ENCODE measurements at places on chromosomes 7 and 10.
A peak's percentile ranks its signal among the peaks of the same experiment; 100 is the strongest.

GRCh38 chr7:112414855-112415490, 35.3 kb upstream of the IFRD1 start:
- DNase-seq = no peak

- DNase-seq = no peak
Observed at GRCh38 chr10:51918440-51918839, 219.0 kb upstream of the CSTF2T start.

DNA sequence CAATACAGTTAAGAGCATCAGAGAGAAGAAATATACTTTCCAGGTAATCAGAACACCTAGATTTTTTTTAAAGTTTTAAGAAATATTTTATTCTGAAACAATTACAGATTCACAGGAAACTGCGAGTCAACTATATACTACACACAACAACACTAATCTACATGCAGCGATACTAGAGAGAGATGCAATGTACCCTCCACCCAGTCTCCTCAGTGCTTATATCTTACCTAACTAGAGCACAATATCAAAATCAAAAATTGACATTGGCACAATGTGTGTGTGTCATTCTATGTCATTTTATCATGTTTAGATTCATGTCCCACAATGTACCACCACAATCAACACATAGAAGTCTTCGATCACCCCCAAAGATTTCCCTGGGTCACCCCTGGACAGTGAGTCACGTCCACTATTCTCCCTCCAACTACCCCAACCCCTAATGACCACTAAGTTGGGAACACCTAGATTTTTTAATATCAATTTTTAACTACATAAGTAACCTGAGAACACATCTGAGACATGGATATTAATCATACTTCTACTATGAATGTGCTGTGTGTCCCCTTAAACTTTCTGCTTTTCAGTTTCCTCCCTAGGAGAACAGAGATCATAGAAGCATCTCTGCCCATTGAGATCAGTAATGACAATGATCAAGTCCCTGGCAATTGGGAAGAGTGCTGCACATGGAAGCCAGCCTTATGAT, 86.5 kb downstream of the GSAP start:
- no peak for DNase-seq

DNA sequence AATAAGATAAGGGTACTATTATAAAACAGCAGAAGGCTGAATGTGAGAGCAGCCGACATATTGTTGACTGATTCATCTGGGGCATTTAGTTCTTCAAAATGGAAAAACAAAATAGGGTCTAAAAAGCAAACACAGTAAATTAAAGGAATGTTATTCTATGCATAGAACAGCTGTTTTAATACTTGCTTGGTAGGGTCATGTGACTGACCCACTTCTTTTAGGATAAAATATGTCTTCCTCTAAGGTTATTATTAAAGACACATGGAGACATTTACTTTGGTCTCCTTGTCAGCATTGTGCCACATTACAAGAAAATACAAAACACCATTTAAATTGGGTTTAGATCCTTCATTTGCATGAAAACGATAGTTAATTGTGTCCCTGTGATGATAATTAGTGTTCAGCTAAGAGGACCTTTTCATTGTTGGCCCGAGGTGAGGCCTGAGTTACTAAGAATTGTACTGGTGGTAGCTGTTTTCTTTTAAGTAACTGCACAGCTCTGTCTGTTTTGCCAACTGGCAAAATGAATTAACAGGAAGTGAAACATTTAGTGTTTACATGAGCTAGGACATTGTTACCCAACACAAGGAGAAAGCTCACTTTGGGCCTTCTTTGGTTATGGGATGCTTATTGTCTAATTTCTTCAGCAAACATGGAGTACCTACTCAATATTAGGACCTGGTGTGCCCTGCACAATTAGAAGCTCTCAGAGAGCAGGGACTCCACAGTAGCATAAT, 764.4 kb downstream of the LRMDA start:
- DNase-seq = no peak

DNA sequence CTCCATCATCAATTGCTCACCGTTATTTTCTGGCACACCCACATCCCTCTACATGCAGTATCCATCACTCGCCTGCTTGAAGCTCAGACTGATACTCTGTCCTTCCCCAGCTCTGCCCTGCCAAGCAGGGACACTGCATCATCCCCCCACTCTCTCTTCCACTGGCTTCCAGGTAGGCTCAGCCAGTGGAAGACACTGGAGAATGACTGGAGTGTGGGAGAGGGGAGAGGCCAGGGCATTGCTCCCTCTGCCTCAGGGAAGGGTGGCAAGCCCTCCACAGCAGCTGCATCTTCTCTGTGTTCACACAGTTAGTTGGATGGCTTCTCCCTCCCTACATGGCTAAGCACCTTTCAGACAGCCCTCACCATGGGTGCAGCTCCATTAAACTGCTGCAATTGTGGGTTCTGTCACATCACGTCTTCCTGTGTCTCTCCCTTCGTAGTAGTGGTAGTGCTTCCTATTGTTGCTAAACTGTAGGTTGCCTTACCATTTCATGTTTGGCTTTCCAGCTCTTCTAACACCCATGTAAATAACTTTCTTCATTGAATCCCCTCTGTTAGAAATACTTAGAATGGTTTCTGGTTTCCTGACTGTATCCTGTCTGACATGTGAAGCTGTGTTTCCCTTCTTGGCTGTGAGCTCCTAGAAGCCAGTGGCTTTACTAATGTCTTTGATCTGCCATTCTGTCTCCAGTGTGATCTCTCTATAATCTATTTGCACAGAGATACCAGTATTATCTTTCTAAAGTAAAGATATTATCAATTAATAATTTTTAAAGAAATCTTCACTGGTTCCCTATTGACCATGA, 483.7 kb upstream of the LRRN3 start:
- no peak for DNase-seq

- DNase-seq = no peak
Observed at GRCh38 chr10:49629431-49629881, 15.6 kb downstream of the CHAT start.

DNA sequence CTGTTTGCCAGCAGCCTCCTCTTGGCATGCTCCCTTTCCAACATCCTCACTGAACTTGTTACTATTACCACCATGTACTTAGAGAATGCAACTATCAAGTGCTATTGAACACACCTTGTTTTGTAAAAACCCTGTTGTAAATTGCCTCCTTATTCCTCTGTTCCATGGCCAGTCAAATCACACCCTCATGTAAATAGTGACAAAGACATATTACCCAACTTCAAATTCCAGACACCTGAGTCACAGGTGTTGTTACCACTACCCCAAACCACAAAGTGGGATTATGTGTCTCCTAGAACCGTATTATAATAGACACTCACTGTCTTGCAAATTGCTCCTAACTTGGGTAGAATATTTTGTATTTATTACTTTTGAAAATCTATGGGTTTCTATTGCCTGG, 263.2 kb upstream of the C7orf33 start:
- DNase-seq = no peak

DNA sequence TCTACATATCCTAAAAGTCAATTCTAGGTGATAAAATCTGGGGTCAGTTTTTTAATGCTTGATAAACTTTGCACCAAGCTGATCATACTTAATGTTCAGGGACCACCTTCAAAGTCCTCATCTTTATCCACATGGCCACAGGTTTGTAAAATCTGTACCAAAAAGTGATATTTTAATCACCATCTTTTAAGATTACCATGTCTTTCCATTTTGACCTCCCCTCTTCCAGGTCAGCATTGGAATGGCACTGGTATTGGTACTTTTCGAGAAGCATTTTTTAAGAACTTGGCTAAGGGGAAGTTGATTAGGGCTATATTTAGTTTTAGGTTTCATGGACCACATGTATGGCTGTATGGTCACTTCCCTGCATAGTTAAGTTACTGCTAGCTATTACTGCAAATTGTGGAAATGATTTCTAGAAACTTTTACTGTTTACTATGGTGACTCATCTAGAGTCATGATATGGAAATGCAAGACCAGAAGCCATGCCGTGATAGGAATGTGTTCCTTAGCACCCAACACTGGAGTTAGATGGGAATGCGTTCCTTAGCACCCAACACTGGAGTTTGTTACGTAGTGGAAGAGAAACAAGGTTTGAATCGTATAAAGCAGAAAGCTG, 50.8 kb upstream of the ABLIM1 start:
- no peak for DNase-seq

DNA sequence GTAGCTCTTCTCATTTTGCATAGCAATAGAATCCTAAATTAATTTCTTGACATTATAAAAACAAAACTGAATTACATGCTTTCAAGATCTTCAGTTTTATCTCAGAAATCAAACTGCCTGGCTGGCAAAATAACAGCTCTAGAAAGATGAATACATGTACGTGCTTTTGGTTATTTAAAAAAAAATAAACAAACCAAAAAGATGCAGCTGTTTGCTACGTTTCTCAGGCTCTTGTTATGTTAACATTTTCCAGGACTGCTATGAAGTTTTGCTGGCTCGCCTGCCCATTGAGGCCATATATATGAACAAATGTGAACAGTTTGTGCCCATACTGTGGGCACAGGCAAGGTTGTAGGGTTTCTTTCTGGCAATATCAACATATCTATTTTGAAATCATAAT, 86.6 kb downstream of the ODAD2 start:
- no peak for DNase-seq

DNA sequence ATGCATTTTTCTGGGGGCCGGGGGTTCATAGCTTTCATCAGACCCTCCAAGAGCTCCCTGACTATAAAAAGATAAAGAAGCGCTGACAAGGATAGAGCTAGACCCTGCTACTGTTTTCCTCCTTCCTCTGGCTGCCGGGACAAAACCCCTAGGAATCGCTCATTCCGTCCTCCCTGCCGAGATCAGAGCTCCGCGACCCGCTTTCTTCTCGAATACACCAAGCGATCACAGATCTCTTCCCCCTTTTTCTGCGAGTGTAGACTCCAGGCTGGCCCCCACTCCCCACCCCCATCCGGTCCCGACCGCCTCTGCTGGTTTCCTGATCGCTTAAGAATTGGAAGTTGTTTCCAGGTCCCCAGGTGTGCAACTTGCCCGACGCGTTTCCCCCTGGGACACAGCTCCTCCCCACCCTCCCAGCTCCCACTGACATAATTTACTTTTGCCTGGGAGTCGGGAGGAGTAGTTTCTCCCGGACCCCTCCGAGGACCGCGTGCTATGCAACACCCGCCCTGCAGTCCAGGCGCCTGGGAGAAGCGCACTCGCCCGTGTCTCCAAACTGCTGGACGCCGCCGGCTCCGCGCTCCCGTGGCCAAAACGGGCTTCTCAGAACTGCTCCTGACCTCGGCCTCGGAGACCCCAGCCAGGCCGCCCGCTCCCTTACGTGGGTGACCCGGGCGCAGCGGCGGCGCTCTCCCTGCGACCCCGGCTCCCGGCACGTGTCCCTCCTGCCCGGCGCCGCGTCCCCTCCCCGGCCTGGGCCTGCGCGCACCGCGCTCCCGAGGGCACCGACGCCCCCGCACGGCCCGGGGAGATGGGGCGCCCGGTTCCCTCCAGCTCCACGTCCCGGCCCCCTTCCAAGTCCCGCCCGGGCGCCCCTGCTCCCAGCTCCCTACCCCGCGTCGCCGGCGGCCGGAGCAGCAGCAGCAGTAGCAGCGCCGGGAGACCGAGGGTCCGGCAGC, 552 bp downstream of the IL15RA start:
- peak; percentile 59 for DNase-seq

DNA sequence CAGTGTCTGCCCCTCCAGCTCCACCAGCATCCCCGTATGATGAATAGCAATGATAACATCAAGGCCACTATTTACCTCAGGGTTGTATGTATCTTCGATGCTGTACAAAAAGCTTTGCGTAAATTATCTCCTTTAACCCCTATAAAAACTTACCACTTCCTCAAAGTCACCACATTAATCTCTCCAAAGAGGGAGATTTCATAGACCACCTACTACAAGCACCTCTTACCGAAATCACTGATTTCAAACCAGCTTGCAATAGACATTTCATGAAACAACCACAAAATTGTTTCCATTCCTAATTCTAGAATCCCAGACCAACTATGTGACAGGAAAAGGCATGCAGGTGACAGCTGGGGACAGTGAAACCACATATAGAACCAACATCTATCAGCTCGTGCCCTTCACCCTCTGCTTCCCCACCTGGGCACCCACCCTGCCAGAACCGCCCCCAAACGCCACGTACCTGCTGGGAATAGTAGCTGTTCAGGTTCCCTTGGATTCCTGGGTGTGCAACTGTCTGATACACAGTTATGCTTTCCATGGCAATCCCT, 20.1 kb upstream of the MMP21 start:
- no peak for DNase-seq

DNA sequence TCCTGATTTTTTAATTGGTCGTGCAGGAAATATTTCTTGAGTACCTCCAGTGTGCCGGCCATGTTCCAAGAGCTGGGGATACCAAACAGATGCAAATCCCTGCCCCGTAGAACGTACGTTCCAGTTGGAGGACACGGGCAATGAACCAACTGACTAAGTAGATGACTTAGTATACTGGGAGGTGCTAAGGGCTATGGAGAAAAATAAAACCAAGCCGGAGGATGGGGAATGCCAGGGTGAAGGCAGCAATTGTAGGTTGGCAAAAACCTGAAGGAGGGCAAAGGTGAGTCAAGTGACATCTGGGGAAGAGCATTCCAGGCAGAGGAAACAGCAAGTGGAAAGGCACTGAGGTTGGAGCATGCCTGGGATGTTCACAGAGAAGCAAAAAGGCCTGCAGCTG, 6.8 kb upstream of the VSIR start:
- no peak for DNase-seq

- no peak for DNase-seq
Observed at GRCh38 chr10:3926675-3927525, 141.9 kb upstream of the KLF6 start.

DNA sequence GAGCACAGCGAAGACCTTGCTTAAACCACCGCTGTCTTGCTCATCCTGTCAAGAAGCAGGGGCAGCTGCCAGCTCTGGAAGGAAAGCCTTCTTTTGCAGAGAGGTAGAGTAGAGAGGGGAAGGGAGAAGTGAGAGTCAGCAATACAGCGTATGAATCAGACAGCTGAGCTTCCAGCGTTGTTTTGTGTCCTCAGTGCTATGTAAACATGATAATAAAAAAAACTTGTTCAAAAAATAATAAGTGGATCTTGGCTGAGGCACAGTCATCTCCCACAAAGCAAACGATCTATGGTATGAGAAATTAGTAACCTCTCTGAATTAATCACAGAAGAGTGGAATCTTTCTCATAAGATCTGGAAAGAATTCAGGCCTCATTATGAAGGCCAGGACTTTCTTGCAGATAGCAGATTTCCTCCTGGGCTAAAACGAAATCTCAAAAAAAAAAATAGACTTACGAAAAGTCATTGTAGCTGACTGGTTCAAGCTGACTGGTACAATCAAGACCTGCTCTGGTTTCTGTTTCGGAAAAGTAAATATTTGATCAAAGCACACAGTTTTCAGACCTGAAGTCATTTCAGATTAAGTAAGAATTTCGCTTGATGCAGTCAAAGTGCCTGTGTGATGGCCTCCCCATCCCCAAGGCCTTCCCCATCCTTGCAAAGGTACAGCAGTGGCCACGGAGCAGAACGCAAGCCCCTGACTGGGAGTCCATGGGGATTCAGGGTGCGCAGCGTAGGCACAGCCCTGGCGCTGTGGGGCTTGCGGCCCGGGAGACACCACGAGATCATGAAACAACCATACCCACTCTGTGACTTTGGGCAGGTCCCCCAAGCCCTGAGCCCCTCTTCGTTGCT, 29.4 kb downstream of the CHST15 start:
- peak; percentile 55 for DNase-seq

- DNase-seq = no peak
Observed at GRCh38 chr10:3062502-3063186, 4.7 kb upstream of the PFKP start.

GRCh38 chr7:30351724-30352123, 67.3 kb downstream of the ZNRF2 start:
- no peak for DNase-seq

Measured in CD4-positive, alpha-beta T cell treated with Interleukin-6 for 4 hours (primary cell).